Hippocampal formation (tissue), 2 donors: ENCODE measurements at places on chromosomes 1 and 21.

DNA sequence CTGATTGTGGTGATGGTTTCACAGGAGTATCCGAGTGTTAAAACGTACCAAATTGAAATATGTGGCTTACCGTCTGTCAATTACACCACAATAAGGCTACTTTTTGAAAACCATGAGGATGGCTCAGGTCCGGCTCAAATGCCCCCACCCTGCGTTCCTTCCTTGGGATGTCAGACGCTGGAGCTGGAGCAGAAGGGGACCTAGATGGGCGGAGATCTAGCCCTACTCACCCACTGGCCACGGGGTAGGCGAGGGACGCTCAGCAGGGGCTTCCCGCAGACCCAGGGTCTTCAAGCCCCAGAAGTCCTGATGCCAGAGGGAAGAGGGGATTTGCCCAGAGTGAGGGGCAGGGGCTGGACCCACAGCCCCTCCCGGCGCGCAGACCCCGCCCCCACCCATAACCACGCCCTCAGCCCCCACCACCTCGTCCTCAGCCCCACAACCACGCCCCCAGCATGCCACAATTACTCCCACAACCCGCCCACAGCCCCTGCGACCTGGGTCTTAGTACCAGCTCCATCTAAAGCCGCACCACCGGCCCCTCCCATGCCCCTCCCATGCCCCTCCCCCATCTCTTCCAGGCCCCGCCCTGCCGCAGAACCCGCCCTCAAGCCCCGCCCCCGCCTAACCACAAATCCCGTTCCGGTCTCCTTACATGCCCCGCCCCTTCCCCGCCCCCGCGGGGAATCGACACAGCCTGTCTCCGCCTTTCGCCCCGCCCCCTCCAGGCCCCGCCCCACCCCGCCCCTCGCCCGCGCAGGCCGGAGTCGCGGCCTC is at the start of gene LRRC3:
LRRC3 (plus strand) TSS at position 764 of the 777 bp plus-strand sequence. CDS start 1,135 bp downstream, outside the sequence.
- DNase-seq = no peak

DNA sequence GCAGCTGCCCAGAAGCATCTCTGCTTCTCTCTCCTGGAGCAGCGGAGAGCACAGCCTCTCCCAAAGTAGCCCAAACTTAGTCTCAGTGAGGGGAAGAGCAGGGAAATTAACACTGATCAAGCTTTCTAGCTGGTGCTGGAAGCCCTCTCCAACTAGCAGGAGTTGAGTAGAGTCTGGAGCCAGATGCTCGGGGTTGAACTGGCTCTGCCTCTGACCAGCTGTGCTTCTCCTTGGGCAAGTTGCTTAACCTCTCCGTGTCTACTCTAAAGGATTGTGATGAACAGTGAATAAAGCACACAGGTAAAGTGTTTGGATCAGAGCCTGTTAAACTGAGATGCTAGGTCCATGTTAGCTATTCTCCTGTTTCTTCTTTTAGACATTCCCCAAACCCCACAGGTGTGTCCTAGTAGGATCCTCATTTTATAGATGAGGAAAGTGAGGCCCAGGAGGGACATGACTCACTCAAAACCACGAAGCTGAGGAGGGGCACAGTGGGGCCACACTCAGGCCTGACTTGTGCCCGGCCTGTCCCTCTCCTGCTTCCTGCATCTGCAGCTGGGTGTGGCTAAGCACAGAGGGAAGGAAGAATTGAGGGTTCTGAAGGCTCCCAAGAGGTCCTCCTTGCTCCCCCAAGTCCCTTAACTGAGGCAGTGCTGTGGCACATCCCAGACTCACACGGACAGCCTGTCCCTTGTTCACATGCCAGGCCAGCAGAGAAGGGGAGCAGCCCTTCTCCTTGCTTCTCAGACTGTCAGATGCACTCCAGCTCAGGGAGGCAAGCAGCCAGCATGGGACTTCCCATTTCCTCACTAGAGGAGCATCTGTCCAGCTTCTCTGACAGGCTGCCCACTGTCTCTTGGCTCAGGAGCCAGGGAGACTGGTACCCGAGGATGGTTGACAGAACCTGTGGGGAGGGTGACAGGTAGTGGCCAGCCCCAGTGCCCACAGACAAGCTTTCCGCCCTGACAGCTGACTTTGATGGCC is 152.0 kb upstream of the IGSF21 start:
- DNase-seq = no peak

GRCh38 chr21:39852021-39852721 is 15.1 kb upstream of the PCP4 start:
- DNase-seq = no peak

GRCh38 chr1:21174230-21174629 is 2.5 kb downstream of the EIF4G3 start:
- DNase-seq = no peak

DNA sequence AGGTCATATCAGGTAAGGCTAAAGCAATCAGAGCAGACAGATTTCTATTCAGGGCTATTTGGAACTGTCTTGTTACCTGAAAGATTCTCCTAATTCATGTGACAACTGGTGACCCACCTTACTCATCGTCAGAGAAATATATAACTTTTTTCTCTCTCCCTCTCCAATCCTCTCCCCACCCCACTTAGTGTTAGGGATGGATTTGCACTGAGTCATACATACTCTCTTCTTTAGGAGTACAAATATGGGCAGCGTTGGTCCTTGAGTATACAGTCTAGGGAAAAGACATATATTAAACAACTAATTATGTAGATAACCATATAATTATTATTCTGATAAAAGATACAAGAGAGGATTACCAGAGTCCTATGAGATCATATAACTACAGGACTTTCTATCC is 246.3 kb downstream of the HHIPL2 start:
- DNase-seq = no peak

DNA sequence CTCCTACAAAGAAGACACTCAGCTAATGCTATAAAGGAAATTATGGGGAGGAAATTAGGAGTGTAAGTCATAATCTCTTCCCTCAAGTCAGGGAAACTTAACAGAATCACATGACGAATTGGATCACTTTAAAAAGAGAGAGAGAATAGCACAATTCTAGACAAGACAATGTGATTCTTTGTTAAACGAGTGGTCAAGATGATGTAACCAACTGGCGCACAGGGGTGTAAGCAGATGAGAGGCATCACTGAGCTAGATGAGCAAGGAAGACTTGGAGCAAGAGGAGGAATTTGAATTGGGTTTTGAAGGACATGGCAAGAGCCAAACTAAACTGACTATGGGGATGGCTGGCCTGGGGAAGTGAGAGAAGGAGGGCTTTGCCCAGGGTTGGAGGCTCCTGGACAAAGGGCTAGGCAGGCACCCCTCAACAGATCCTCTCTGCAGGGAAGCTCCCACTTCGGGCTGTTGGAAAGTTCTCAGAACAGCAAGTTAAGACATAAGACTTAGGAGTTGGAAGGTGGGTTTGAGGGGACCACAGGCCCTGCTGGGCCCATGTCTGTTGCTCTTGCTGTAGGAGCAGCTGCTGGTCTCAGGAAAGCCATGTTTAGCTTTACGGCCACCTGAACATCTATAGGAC is 123.9 kb upstream of the GRIK3 start:
- DNase-seq = peak; percentile 70

GRCh38 chr1:38814984-38815464 is 44.5 kb downstream of the RRAGC start:
- DNase-seq = no peak

- no peak for DNase-seq
Observed at GRCh38 chr1:100581096-100581705, 43.3 kb downstream of the GPR88 start.

- no peak for DNase-seq
Observed at GRCh38 chr21:22796147-22796546, 1797.9 kb downstream of the NCAM2 start.

- DNase-seq = no peak
Observed at GRCh38 chr1:189606795-189607476, 870.7 kb downstream of the BRINP3 start.

GRCh38 chr1:97646071-97646470 is 274.8 kb downstream of the DPYD start:
- DNase-seq = no peak

DNA sequence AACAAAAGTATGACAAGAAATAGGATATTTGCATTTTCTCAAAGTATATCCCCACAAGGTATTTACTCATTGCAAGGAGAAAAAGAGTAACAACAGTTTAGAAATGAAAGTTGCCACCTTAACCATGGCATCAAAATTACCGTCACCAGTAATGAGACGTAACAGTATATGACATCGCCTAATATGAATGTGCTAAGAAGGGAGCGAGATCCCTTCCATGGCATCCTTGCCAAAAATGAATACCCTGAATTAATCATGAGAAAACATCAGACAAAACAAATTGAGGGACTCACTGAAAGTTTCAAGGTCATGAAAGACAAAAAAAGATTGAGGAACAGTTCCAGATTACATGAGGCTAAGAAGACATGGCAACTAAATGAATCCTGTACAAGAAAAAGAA is 78.9 kb upstream of the MROH9 start:
- no peak for DNase-seq

DNA sequence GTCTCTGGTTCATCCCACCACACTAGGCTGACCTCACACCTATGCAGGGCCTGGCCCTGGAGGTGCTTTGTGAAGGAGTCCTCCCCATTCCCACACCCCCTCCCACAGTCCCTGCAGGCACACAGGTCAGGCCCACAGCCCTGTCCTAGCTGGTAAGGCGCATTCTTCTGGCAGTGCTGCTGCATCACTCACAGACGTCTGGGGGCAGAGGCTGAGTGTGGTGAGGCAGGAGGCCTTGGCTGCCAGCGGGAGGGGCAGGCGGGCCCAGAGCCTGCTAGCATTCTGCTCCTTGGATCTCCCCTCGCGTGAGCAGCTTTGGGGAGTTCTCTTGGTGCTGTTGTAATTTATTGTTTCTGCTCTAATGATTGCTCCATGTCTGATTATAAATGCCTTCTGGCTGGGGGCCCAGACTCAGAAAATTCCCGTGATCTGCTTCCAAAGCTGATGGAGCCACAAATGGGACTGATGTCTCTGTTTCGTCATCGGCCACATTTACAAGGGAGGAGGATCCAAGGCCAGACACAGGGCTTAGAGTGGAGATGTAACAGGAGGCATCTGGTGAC is 62.9 kb downstream of the TRABD2B start:
- no peak for DNase-seq

DNA sequence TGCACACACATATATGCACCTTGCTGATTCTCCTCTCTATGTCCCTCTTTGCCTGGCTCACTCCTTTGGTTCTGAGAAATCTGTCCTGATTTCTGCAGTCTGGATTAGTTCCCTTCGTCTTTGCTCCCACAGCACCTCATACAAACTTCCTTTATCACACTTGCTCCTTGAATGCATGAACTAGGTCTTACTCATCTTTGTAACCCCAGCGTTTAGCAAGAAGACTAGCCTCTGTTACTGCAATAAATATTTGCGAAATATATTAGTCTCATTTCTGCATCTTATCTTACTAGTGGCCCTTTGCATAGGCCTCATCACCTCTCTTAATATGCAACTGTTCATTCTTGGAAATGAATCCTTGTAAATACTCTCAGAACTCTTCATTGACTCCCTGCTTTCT is 11.4 kb downstream of the SMYD2 start:
- no peak for DNase-seq
